ENCODE measurements at places on chromosomes 6 and 20. TPM values are rescaled to one million over a fixed set of nuclear protein-coding genes. Genes with fewer than 3 reads are reported as not detected.
A peak's percentile ranks its signal among the peaks of the same experiment; 100 is the strongest.

DNA sequence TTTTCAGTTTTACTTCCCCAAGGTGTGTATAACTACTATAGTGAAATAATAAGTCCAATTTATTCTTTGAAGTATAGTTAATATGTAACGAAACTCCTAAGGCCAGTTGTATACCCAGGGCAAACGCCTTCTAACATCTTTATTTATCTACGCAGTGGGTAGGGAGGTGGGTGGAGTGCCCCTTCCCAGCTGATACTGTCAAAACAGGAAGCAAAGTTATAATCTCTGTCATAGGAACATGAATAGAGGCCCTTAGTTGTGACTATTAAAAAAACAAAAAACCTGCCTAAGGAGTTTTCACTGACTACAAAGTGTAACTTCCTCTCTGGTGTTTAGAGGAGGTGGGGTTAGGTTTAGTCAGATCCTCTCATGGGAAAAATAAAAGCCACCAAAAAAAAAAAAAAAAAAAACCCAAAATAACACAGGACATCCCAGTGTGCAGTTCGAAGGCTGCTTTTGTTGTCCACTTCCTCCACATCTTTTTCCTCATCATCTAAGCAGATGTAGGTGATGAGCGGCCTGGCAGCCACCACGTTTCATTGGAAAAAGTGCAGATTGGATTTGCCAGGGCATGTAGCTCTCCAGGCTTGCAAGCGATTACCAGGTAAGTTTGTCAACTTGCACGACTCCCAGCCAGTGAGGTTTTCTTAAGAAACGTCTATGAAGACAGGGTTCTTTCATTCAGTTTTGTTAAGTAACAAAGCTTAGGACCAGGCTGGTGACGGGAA lies 58.7 kb downstream of the UTRN start:
- DNase-seq: no peak
- peak overlapping the region; percentile 45 for H3K27ac ChIP-seq
- no peak overlapping the region for H3K4me3 ChIP-seq
- no peaks in the 10 kb centered on the region for H3K27me3 ChIP-seq
- H3K36me3 ChIP-seq: no peaks in the 10 kb centered on the region

- no peak for DNase-seq
- no peaks in the 10 kb centered on the region for H3K27me3 ChIP-seq
- H3K27ac ChIP-seq: no peak overlapping the region
- H3K36me3 ChIP-seq: no peaks in the 10 kb centered on the region
- H3K4me3 ChIP-seq: no peak overlapping the region
Observed at GRCh38 chr6:147238906-147239305, 34.7 kb downstream of the STXBP5 start.

DNA sequence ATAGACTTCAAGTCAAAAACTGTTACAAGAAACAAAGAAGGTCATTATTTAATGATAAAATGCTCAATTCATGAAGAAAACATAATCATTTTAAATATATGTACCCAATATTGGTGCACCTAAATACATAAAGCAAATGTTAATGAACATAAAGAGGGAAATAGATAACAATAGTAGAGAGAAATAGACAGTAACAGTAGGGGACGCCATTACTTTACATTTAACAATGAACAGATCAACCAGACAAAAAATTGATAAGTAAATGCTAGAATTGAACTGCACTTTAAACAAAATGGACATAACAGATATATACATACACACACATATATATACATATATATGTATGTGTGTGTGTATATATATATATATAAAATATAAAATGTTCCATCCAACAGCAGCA lies 37.4 kb downstream of the IL22RA2 start:
- no peaks in the 10 kb centered on the region for H3K4me1 ChIP-seq
- no peaks in the 10 kb centered on the region for H3K27me3 ChIP-seq
- no peak for DNase-seq
- no peak overlapping the region for H3K4me3 ChIP-seq

DNA sequence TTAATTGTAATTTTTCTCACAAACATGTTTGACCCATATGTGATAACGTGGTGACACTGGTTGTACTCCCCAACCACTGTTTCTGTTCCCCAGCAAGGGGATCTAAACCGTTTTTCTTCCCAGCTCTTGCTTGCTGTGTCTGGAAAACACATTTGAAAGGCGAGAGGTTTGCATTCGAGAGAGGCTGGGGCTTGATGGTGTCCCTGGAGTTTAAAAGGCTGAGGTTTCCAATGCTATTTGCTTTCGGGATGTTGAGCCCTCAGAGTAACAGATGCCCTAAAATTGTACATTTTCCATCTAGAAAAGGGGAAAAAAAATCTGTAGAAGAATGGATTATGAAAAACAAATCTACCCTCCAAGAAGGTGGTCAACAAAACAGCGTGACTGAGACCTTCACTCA lies 35.4 kb downstream of the AKAP12 start:
- H3K36me3 ChIP-seq: no peaks in the 10 kb centered on the region
- no peak overlapping the region for H3K27ac ChIP-seq
- H3K4me1 ChIP-seq: no peaks in the 10 kb centered on the region
- H3K4me3 ChIP-seq: no peak overlapping the region
- no peak for DNase-seq

Gene RSPH4A
- 1.8 TPM for total RNA-seq
